ENCODE measurements at places on chromosomes 1 and 21.

- DNase-seq, result no peak
Measured at GRCh38 chr1:246678816-246679793, 45.1 kb upstream of the SCCPDH start.

- no peak for DNase-seq
Measured at GRCh38 chr1:93087532-93087931, 8.4 kb downstream of the MTF2 start.

- no peak for DNase-seq
Measured at GRCh38 chr1:21241771-21242581, 48.3 kb downstream of the ECE1 start.

DNA sequence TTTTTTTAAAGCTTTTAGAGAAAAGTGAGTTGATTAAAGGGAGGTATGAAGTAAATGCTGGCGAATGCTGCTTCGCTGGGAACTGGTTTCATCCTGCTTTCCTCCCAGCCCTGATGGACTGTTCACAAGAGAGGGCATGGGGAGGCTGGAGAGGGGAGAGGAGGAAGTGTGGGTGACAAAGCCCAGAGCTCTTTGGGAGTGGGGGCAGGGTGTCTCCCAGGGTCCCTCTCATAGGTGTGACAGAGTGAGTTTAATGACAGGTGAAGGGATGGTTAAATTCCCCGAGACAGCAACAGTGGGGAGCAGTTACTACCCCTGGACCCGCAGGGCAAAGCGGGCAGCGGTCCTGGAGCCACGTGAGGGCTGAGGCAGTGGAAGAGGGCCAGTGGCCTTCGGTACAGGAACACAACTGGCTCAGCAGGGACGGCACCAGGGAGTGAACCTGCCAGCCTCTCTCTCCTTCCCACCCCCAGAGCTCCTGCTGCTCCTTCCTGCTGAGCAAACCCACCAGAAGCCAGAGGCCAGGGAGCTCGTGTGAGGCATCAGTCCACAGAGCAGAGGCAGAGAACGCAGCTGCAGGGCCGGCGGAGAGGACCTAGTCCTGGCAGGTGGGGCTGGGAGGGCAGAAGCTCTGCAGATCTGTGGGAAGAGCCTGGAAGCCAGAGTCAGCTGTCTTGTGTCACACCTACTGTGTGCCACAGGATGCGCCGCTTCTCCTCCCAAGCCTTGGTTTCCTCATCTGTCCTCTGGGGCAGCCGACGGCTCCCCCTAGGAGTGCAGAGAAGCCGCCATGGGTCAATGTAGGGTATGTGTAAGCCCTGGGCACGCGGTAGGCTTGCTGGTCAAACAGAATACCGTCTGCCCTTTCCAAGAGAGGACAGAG lies 20.9 kb upstream of the LRP8 start:
- no peak for DNase-seq

- DNase-seq, result no peak
Measured at GRCh38 chr1:175079338-175079737, 11.7 kb downstream of the TNN start.

DNA sequence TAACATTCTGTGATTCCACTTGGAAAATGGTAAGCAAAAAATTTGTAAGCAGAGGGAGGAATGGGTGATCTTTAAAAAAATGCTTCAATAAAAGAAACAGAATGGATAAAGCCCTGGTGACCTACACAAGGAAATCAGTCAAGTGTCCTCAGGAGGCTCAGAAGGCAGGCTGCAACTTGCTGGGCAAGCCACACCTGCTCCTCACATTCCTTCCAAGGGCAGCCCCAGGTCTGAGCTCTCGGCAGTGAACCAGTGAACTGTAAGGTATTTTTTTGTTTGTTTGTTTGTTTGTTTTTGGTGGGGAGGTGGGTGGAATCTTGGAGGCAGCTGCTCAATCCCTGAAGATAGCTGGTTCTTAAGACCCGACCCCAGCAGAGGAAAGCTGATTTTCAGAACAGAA lies 4.4 kb downstream of the TACSTD2 start:
- DNase-seq, result no peak

- DNase-seq, result no peak
Measured at GRCh38 chr1:59279645-59280044, 17.2 kb upstream of the FGGY start.

GRCh38 chr1:54375712-54376429 lies 30.3 kb downstream of the SSBP3 start:
- no peak for DNase-seq

Data from activated CD4-positive, alpha-beta T cell treated with anti-CD3 and anti-CD28 coated beads, Interleukin-2, amount 50 U/mL, for 1 hour (primary cell).